ENCODE measurements at places on chromosomes 16 and 17. TPM values are rescaled to one million over a fixed set of nuclear protein-coding genes. Genes with fewer than 3 reads are reported as not detected.

GRCh38 chr17:52383493-52384100 lies 225.1 kb upstream of the CA10 start:
- H3K4me1 ChIP-seq, result no peaks in the 10 kb centered on the region
- peak; percentile 60 for DNase-seq
- H3K36me3 ChIP-seq, result no peaks in the 10 kb centered on the region
- H3K27ac ChIP-seq, result no peak overlapping the region

- no peaks in the 10 kb centered on the region for H3K4me1 ChIP-seq
- no peaks in the 10 kb centered on the region for H3K27me3 ChIP-seq
- H3K4me3 ChIP-seq, result no peak overlapping the region
- no peak for DNase-seq
- H3K27ac ChIP-seq, result peak overlapping the region; percentile 21
- H3K36me3 ChIP-seq, result no peaks in the 10 kb centered on the region
Observed at GRCh38 chr16:87791295-87792204, 25.8 kb upstream of the KLHDC4 start.

DNA sequence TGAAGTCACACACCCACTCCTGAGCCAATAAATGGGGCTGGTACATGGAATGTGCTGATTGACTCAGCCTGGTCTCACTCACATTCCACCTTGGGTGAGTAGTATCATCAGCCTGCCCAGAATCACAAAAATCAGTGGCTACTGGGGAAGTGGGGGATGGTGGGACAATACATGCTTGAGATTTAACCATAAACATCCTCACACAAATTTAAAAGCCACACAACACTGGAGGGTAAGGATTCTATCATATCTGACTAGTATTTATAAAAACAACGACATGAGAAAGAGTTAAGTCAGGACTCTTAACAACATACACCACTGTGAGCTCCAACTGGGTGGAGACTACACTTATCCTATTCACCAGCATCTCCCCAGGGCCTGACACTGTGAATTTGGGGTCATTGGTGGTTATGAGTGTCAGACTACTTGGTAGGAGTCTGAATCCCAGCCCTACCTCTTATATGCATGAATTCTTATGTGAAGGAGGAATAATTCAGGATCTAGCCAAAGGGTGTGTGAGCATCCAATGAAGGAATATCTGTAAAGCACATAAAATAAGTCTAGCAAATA lies 26.0 kb upstream of the IRX6 start:
- no peak overlapping the region for H3K4me3 ChIP-seq
- no peaks in the 10 kb centered on the region for H3K36me3 ChIP-seq
- H3K27ac ChIP-seq, result no peak overlapping the region

The CMTM2 gene
- 0.48 TPM for total RNA-seq

GRCh38 chr17:32625971-32626370 lies 139.2 kb downstream of the CDK5R1 start:
- H3K36me3 ChIP-seq, result no peaks in the 10 kb centered on the region
- H3K4me3 ChIP-seq, result no peak overlapping the region
- H3K4me1 ChIP-seq, result peaks cover 4% of the 10 kb centered on the region

DNA sequence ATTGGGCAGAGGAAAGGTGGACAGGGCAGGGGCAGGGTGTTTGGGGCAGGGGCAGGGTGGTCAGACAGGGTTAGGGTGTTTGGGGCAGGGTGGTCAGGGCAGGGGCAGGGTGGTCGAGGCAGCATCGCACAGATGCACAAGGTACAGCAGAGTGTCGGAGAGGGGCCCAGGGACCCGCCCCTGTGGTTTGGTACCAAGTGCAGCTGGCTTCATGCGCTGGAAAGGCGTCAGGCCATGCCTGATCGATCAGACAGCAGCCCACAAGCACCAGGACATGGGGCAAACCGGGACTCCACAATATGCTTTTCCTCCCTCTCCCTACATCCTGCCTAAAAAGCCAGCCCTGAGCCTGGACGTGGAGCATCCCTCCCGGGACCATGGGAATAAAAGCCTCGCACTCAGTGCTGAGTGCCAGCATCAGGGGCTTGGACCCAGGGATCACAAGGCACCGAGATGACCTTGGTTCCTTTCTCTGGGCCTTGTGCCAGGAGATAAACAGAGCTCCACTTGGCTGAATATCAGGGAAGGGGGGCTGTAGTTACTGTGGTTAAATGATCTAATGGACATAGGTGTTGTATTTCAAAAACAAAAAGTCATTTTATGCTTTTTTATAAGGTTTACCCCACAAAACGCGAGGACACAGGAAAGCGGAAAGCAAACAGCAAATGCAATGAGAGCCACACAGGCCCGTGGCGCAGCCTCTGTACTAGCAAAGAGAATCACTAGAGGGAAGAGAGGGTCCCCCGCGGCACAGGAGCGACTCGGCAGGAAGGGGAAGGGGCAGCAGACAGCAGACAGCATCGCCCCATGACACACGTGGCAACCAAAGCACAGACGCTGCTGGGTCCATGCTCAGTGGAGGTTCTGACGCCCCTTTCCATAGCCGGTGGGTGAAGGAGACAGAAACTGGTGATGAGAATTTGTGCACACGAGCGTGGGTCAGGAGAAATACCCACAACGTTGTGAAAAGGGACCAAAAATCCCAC lies 5.3 kb upstream of the HEXD start:
- DNase-seq, result no peak
- H3K27me3 ChIP-seq, result no peaks in the 10 kb centered on the region
- peaks cover 9% of the 10 kb centered on the region for H3K4me1 ChIP-seq
- no peak overlapping the region for H3K27ac ChIP-seq

DNA sequence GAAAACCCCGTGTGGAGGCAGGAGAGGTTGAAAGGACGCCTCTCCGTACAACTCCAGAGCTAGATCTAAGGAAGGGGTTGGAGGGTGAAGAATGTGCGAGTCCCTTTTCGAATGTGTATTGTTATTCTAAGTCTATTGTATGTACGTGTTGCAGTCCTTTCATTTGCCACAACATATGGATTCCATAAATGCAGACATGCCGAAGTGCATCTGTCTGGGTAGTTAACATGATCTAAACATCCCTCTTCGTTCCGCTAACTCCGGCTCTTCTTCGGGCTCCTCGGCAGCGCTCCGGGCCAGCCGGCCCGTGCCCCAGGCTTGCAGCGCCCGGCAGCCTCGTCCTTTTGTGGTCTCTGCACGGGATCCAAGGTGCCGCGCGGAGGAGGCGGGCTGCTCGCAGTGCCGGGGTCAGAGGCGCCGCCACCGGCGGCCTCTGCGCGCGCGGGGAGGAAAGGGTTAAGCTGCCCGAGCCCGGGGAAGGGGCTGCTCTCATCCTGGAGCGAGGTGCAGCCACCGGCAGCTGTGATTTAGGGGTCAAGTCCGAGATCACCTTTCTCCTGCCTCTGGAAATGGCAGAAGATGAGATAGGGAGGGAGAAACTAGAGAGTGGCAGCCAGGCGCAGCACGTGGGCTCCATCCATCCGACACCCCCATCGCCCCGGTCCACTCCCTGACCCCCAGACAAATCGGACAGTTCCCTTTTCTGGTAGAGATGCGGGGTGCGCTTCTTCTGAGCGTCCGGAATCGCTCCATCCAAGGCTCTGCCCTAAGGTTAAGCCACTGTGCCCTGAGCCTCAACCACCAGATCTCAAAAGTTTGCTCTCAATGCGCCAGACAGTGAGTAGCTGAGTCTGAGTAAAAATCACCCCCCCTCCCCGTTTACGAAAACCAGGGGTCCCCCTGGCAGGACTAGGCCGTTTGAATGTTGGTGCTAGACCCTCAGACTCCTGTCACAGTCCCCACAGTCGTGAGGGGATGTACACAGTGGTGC lies 15.1 kb upstream of the ZFHX3 start:
- DNase-seq, result no peak
- peaks cover 32% of the 10 kb centered on the region for H3K4me1 ChIP-seq
- peak overlapping the region; percentile 24 for H3K27ac ChIP-seq
- no peak overlapping the region for H3K4me3 ChIP-seq
- no peaks in the 10 kb centered on the region for H3K36me3 ChIP-seq

The PMP22 gene
- 70.2 TPM for total RNA-seq

- H3K27ac ChIP-seq, result no peak overlapping the region
- DNase-seq, result no peak
- no peak overlapping the region for H3K4me3 ChIP-seq
Observed at GRCh38 chr17:50088952-50089825, 6.0 kb upstream of the PDK2 start.

GRCh38 chr16:11059588-11059987 lies 115.2 kb downstream of the CLEC16A start:
- no peak overlapping the region for H3K4me3 ChIP-seq
- peaks cover 8% of the 10 kb centered on the region for H3K4me1 ChIP-seq
- H3K36me3 ChIP-seq, result peaks cover 10% of the 10 kb centered on the region
- H3K27me3 ChIP-seq, result no peaks in the 10 kb centered on the region

DNA sequence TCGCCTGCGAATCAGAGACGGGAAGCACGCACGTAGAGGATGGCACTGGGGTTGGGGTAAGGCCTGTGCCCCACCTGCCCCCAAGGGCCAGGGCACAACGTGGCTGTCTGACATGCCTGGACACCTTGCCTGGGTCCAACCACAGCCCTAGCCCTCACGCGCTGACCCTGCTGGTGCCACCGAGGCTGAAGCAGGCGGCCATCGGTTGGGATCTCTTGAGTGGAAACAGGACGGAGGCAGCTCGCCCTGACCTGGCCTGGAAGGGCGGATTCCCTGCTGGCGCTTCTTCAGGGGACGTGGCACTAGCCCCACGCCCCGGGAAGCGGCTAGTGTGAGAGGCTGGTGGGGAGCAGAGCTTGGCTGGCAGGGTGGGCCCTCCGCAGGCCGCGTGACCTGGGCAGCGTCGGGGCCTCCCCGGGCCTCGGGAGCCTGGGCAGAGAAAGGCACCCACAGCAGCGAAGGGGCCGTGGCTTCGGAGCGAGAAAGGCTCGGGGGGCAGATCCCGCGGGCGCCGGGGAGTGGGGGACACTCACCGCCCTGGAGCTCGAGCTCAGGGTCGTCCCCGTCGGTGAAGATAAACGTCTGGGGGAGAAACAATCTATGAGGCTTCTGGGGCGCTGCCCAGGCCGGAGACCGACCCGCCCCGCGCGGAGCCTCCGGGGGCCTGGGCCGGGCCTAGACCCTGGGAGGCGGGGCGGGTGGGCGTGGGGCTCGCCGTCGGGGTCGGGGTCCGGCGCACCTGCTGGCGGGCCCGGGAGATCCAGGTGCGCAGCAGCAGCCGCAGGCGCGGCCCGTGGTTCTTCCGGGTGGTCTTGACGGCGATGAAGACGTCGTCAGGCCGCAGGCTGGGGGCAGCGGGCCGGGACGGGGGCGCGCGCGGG lies 610 bp downstream of the RFNG start:
- no peaks in the 10 kb centered on the region for H3K27me3 ChIP-seq
- DNase-seq, result no peak
- H3K4me3 ChIP-seq, result peak overlapping the region; percentile 77

DNA sequence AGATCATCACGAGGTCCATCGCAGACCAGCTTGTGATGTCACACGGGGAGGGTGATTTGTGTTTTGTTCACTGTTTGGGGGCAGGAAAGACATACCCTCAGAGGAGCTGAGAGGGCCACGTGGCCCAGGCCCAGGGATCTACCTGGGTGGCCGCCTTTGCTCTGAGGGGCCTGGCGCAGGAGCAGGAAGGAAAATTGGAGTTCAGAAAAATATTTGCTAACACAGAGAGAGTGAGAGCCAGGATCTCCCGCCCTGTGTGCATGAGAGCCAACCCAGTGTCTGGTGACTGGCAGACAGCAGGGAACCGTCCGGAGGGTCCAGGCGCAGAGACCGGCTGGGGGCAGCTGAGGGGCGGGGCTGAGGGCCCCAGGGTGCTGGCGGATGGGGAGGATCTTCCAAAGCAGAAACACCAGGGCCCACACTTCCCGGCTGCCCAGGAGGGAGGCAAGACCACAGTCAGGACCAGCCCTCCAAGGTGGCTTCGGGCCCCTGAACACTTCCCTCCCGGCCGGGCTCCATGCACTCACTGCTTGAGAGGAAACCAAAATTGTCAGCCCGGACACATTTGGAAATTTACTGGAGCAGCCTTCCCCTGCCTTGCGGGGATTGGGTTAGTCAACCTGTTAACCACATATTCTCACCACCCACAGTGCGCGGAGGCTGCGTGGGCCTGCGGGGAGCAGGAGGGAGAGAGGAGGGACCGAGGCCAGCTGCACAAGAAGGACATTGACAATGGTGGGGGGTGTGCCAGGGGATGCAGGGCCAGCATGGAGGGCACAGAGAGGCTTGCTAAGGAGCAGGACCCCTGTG lies 52.6 kb downstream of the RBFOX3 start:
- DNase-seq, result no peak
- no peaks in the 10 kb centered on the region for H3K36me3 ChIP-seq

The WNK4 gene
- total RNA-seq, result 54.2 TPM

DNA sequence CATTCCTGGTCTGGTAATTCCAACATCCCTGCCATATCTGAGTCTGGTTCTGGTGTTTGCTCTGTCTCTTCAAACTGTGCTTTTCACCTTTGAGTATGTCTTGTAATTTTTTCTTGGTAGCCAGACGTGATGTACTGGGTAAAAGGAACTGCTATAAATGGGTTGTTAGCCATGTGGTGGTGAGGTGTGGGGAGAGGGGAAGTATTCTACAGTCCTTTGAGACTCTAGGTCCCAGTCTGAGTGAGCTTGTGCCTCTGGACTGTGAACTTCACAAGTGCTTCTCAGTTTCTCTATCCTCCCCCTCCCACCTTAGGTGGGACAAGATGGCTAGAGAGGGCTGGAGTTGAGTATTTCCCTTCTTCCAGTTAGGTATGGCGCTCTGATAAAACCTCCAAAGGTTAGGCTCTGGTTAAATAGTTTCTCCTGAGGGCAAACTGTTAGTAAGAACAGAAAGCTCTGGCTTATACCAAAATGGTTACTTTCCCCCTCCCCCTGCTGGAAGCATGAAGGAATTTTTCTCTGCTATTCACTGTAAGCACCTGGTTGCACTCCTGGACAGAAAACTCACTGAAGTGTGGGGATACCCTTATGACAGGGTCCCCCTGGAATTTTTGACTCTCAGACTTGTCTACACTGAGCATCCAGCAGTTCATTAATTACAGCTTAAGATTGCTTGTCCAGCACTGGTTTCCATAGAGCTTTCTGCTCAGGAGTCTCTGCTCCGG lies 87.8 kb downstream of the MARCHF10 start:
- H3K27me3 ChIP-seq, result peaks cover 8% of the 10 kb centered on the region
- no peak overlapping the region for H3K27ac ChIP-seq
- no peak overlapping the region for H3K4me3 ChIP-seq
- no peak for DNase-seq
- H3K4me1 ChIP-seq, result peaks cover 7% of the 10 kb centered on the region

All from transverse colon (tissue), 4 donors.